ENCODE measurements at places on chromosomes 6 and 20. TPM values are rescaled to one million over a fixed set of nuclear protein-coding genes. Genes with fewer than 3 reads are reported as not detected.

GRCh38 chr6:142420802-142421201 is 119.0 kb downstream of the ADGRG6 start:
- H3K36me3 ChIP-seq = no peaks in the 10 kb centered on the region
- H3K27ac ChIP-seq = no peak overlapping the region
- no peaks in the 10 kb centered on the region for H3K27me3 ChIP-seq
- no peaks in the 10 kb centered on the region for H3K4me1 ChIP-seq
- H3K4me3 ChIP-seq = no peak overlapping the region

- H3K4me1 ChIP-seq = no peaks in the 10 kb centered on the region
- no peak for DNase-seq
- H3K27ac ChIP-seq = no peak overlapping the region
- no peak overlapping the region for H3K4me3 ChIP-seq
- H3K36me3 ChIP-seq = no peaks in the 10 kb centered on the region
- no peaks in the 10 kb centered on the region for H3K27me3 ChIP-seq
Measured at GRCh38 chr6:141874930-141875602, 257.7 kb upstream of the GJE1 start.

GRCh38 chr20:37538003-37538402 is 10.3 kb upstream of the BLCAP start:
- no peaks in the 10 kb centered on the region for H3K4me1 ChIP-seq
- no peak overlapping the region for H3K4me3 ChIP-seq
- H3K27ac ChIP-seq = no peak overlapping the region
- H3K27me3 ChIP-seq = no peaks in the 10 kb centered on the region
- DNase-seq = no peak

GRCh38 chr6:144647406-144647964 is 362.4 kb downstream of the UTRN start:
- no peaks in the 10 kb centered on the region for H3K4me1 ChIP-seq
- H3K27ac ChIP-seq = no peak overlapping the region
- no peak overlapping the region for H3K4me3 ChIP-seq
- H3K36me3 ChIP-seq = no peaks in the 10 kb centered on the region
- DNase-seq = no peak
- H3K27me3 ChIP-seq = no peaks in the 10 kb centered on the region

GRCh38 chr6:163282672-163283071 is 131.8 kb upstream of the QKI start:
- no peak for DNase-seq
- H3K27me3 ChIP-seq = no peaks in the 10 kb centered on the region
- no peaks in the 10 kb centered on the region for H3K36me3 ChIP-seq

DNA sequence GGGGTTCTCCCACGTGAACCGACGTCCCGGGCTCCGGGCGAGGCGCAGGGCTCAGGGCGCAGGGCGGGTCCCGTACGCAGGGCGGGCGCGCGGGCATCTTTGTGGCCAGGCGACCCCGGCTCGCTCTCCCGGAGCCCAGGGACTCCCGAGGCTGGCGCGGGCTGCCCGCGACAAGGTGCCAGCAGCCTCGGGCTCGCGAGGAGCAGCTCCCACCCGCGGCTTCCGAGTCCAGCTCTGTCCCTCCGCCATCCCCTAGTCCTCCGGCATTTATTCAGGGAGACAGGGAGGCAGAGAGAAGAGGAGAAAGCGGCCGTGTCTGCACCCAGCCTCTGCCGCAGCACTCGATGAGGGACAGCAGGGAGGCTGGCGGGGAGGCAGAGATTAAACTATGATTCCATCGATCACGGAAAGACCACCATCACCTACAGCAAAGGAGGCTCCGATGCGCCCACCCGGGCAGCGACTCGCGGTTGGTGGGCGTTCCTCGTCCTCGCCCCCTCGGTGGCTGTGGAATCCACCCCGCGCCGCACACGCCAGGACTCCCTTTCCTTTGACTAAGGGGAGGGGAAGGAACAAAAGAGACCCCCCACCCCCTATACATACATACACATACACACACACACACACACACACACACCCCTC is 1.1 kb downstream of the RGS17 start:
- no peak overlapping the region for H3K27ac ChIP-seq
- H3K4me1 ChIP-seq = no peaks in the 10 kb centered on the region
- peak overlapping the region; percentile 52 for H3K4me3 ChIP-seq
- H3K36me3 ChIP-seq = no peaks in the 10 kb centered on the region

- no peak for DNase-seq
- H3K27me3 ChIP-seq = no peaks in the 10 kb centered on the region
- H3K4me3 ChIP-seq = no peak overlapping the region
- no peaks in the 10 kb centered on the region for H3K36me3 ChIP-seq
Measured at GRCh38 chr6:118506071-118506638, 41.9 kb upstream of the PLN start.

DNA sequence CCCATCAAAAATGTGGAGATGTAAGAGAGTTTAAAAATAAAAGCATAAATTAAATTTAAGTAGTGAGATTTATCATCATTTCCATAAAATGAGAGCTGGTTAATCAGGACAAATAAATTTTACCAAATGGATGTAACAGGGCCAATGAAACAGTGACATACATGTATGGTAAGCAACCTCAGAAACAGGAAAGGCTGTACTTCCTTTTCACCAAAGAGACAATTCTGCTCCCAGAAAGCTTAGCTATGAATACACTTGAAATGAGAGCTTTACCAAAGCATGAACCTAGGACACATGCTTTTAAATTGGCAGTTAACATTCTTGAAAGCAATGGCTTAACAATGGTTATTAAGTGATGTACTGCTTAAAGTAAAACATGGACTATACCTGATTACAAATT is 12.1 kb upstream of the UBE2J1 start:
- H3K4me3 ChIP-seq = no peak overlapping the region
- H3K27me3 ChIP-seq = no peaks in the 10 kb centered on the region
- no peak for DNase-seq

- no peaks in the 10 kb centered on the region for H3K4me1 ChIP-seq
- no peak for DNase-seq
- H3K4me3 ChIP-seq = no peak overlapping the region
- peak overlapping the region; percentile 62 for H3K27ac ChIP-seq
- H3K27me3 ChIP-seq = no peaks in the 10 kb centered on the region
Measured at GRCh38 chr20:10468340-10468845, 33.3 kb downstream of the SLX4IP start.

GRCh38 chr20:62624719-62625453 is 17.4 kb upstream of the SLCO4A1 start:
- H3K4me1 ChIP-seq = peaks cover 12% of the 10 kb centered on the region
- no peak overlapping the region for H3K4me3 ChIP-seq
- H3K27me3 ChIP-seq = no peaks in the 10 kb centered on the region

DNA sequence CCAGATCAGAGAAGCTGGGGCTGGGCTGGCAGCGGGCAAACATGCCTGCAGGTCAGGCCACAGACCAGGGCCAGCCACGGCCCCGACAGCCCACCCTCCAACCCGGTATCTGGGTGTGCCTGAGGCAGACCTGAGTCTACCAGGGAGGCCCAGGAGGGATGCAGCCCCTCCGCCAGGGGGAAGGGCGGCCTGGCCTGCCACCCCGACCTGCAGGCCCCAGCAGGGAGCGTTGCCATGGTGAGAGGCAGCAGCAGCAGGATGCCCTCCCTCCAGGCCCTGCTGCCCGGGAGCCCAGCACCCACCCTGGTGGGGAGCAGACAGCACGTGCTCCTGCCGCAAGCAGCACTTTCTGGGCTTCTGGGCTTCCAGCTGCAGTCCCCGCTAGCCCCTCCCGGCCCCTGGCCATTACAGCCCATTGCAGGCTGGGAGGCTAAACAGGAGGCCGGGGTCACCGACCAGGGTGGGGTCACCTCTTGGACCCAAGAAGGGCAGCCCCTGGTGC is 3.8 kb upstream of the EEF1A2 start:
- no peaks in the 10 kb centered on the region for H3K36me3 ChIP-seq
- no peaks in the 10 kb centered on the region for H3K4me1 ChIP-seq
- no peak for DNase-seq
- no peak overlapping the region for H3K27ac ChIP-seq

DNA sequence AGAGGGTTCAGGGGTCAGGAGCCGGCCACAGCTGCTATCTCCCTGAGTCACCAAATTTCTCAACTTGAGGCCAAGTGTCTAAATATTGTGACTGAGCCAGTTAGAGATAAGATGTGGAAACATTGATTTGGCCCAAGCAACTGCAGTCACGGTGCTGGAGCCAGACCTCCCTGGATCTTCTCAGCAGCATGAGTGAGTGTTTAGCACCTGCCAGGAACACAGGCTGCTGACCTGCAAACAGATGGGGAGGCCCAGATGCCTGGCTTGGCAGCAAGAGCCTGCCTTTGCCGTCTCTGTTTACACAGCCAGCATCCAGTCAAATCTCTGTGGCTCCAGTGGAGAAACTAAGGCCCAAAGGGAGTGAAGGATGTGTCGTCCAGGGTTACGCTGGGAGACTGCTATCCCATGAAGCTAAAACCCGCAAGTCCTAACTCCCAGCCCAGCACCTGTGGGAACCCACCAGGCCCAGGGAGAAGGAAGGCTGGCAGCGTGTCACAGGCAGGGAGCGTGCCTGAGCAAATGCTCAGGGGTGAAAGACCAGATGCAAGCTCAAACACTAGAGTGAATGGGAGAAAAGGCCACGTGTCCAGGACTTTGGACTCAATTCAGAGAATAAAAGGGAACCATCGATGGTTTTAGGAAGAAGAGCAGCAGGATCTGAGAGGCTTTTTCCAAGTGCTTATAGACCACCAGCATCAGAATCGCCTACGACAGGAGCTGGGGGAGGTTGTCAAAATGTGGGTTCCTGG is 15.9 kb upstream of the PTGIS start:
- peak; percentile 91 for DNase-seq
- H3K27me3 ChIP-seq = no peaks in the 10 kb centered on the region
- H3K4me3 ChIP-seq = no peak overlapping the region

DNA sequence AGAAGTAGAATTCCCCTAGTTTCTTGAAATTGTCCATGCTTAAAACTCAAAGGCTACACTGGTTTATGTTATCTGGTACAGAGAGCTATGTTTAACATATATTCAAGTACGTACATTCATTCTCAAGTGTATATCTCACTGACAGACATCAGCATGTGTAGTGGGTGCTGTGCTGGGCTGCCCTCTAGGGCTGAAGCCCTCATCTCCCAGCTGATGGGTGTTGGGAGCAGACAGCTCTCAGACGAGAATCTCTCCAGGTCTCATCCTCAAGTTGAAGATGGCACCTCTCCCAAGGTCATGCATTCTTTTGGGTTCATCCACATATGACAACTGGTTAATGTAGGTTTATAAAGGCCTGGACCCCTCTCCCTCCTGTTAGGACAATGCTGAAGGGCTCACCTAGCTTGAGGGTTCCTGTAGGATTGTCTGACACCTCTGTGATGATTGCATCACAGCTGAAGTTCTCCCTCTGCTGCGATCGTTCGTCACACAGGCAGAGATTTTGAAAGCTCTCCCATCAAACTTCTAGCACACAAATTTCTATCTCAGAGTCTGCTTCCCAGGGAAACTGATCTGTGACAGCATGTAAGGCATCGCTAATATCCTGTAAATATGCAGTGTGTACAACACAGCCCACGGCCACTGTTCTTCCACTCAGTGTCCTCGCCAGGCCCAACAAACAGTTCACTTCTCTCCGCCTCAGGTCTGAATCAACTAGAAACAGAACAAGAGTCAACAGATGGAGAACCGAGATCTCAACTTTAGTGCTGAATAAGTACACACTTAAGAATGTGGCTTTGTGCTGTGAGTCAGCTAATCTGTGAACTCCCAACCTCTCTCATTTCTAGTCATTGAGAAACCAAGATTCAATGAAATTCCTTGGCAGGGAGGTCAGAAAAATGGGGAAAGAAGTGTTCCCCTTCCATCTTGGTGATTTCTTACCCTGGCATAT is 43.2 kb downstream of the PREP start:
- H3K27ac ChIP-seq = no peak overlapping the region
- no peaks in the 10 kb centered on the region for H3K27me3 ChIP-seq
- no peak for DNase-seq
- no peaks in the 10 kb centered on the region for H3K36me3 ChIP-seq
- H3K4me3 ChIP-seq = no peak overlapping the region

- H3K4me1 ChIP-seq = no peaks in the 10 kb centered on the region
- no peak overlapping the region for H3K4me3 ChIP-seq
- H3K36me3 ChIP-seq = no peaks in the 10 kb centered on the region
- peak; percentile 25 for DNase-seq
Measured at GRCh38 chr6:14921170-14921569, 324.7 kb upstream of the JARID2 start.

- H3K4me3 ChIP-seq = no peak overlapping the region
- no peak for DNase-seq
- H3K4me1 ChIP-seq = no peaks in the 10 kb centered on the region
- no peaks in the 10 kb centered on the region for H3K27me3 ChIP-seq
- no peaks in the 10 kb centered on the region for H3K36me3 ChIP-seq
Measured at GRCh38 chr6:6981681-6982322, 126.0 kb upstream of the RREB1 start.

DNA sequence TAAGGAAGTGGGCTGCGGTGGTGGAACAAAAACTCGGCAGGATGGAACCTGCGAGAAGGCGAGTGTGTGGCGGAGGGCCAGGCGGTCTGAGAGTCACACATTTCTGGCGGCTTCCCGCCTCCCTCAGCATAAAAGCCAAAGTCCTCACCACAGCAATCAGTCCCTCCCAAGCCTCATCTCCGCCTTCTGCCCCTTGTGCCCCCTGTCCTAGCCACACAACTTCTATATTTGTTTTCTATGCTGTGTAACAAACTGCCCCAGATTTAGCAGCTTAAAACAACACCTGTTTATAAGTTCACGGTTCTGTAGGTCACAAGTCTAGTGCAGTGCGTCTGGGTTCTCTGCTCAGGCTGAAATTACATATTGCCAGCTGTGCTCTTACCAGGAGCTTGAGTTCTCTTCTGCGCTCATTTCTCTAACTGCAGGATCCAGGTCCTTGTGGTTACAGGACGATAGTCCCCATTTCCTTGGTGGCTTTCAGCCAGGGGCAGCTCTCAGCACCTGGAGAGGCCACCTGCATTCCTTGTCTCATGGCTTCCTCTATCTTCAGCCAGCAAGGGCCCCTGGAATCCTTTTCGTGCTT is 11.7 kb upstream of the SPO11 start:
- H3K36me3 ChIP-seq = no peaks in the 10 kb centered on the region
- no peak for DNase-seq
- no peak overlapping the region for H3K27ac ChIP-seq
- H3K27me3 ChIP-seq = no peaks in the 10 kb centered on the region

Gene RIPPLY2
- not detected for total RNA-seq

Gene CPXM1
- total RNA-seq = 20.0 TPM

Gene NOX3
- not detected for total RNA-seq

Gene LYRM4
- total RNA-seq = 4.1 TPM

Gene RNF39
- total RNA-seq = 0.83 TPM
